ENCODE measurements at places on chromosomes 7 and 10. TPM values are rescaled to one million over a fixed set of nuclear protein-coding genes. Genes with fewer than 3 reads are reported as not detected.

GRCh38 chr7:71775648-71776047, 636.5 kb downstream of the CALN1 start:
- H3K4me1 ChIP-seq, result no peaks in the 10 kb centered on the region
- H3K27ac ChIP-seq, result no peak overlapping the region
- no peak overlapping the region for H3K4me3 ChIP-seq
- H3K36me3 ChIP-seq, result no peaks in the 10 kb centered on the region

Gene MUC12
- total RNA-seq, result not detected

Gene APBB1IP
- 30.9 TPM for total RNA-seq

GRCh38 chr10:119416855-119417254, 125.7 kb downstream of the RGS10 start:
- no peak overlapping the region for H3K4me3 ChIP-seq
- H3K4me1 ChIP-seq, result peaks cover 1% of the 10 kb centered on the region
- no peak overlapping the region for H3K27ac ChIP-seq
- H3K36me3 ChIP-seq, result no peaks in the 10 kb centered on the region
- no peaks in the 10 kb centered on the region for H3K27me3 ChIP-seq

Gene NEUROD6
- not detected for total RNA-seq

Gene PNLIPRP3
- not detected for total RNA-seq

DNA sequence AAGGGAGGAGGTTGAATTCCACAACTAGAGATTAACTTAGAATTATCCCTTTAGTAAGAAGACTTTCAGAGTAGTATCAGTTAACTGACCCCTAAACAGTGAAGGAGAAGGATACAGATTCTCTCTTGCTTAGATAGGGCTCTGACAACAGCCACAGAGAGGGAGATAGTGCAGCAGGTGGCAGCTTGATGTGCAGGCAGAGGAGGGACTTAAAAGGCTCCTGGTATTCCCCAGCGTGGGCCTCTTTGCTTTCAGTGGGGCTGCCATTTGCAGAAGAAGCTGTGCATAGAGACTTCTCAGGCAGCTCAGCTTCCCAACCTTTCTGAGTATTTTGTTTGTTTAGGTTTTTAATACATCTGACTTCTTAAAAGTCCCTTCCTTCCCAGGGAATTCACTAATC, 16.0 kb downstream of the FZD1 start:
- peaks cover 12% of the 10 kb centered on the region for H3K27me3 ChIP-seq
- H3K27ac ChIP-seq, result no peak overlapping the region
- no peak for DNase-seq
- H3K4me3 ChIP-seq, result no peak overlapping the region

GRCh38 chr7:40799493-40800403, 664.9 kb downstream of the SUGCT start:
- no peaks in the 10 kb centered on the region for H3K36me3 ChIP-seq
- DNase-seq, result no peak
- H3K4me1 ChIP-seq, result no peaks in the 10 kb centered on the region
- H3K27me3 ChIP-seq, result no peaks in the 10 kb centered on the region

- no peaks in the 10 kb centered on the region for H3K27me3 ChIP-seq
- no peaks in the 10 kb centered on the region for H3K36me3 ChIP-seq
- H3K4me3 ChIP-seq, result no peak overlapping the region
- H3K4me1 ChIP-seq, result peaks cover 2% of the 10 kb centered on the region
These were observed 75.6 kb downstream of the SLC37A3 start for GRCh38 chr7:140322759-140323158.

- H3K36me3 ChIP-seq, result peaks cover 6% of the 10 kb centered on the region
- peak; percentile 73 for DNase-seq
- peaks cover 54% of the 10 kb centered on the region for H3K4me1 ChIP-seq
These were observed 74.0 kb upstream of the CARD11 start for GRCh38 chr7:3117488-3118231.

GRCh38 chr10:84763965-84764364, 435.6 kb downstream of the CCSER2 start:
- peaks cover 3% of the 10 kb centered on the region for H3K27me3 ChIP-seq
- no peaks in the 10 kb centered on the region for H3K4me1 ChIP-seq
- DNase-seq, result no peak

Gene SLC39A12
- not detected for total RNA-seq

Gene PAPSS2
- 0.38 TPM for total RNA-seq

Gene FXYD4
- not detected for total RNA-seq

Gene HOXA13
- total RNA-seq, result not detected

DNA sequence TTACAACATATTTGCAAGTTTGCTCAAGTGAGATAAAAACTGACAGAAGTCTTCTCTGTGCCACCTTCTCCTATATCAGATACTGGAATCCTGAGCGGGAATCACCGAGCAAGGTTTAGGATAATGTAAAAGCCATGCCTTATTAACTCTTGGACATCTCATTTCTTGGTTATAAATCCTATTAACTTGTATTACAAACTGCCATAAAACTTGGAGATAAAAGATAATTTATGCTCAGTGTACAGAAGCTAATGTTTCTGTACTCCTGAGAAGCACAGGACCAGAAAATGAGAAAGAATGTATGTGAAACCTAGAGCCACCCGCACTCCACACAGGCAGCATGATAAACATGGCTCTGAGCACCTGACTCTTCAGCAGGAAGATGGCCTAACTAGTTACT, 181.2 kb upstream of the NOBOX start:
- H3K27me3 ChIP-seq, result no peaks in the 10 kb centered on the region
- no peak overlapping the region for H3K27ac ChIP-seq
- H3K36me3 ChIP-seq, result peaks cover 18% of the 10 kb centered on the region
- no peak overlapping the region for H3K4me3 ChIP-seq
- no peaks in the 10 kb centered on the region for H3K4me1 ChIP-seq
- no peak for DNase-seq

- H3K27me3 ChIP-seq, result no peaks in the 10 kb centered on the region
- H3K4me3 ChIP-seq, result no peak overlapping the region
- no peak for DNase-seq
- no peaks in the 10 kb centered on the region for H3K36me3 ChIP-seq
- H3K4me1 ChIP-seq, result no peaks in the 10 kb centered on the region
These were observed 118.2 kb downstream of the ADAM12 start for GRCh38 chr10:126270111-126270510.

- peaks cover 53% of the 10 kb centered on the region for H3K4me1 ChIP-seq
- peak overlapping the region; percentile 55 for H3K4me3 ChIP-seq
- DNase-seq, result no peak
- peak overlapping the region; percentile 75 for H3K27ac ChIP-seq
- H3K27me3 ChIP-seq, result no peaks in the 10 kb centered on the region
These were observed 123.3 kb downstream of the CELF2 start for GRCh38 chr10:11140963-11141362.

DNA sequence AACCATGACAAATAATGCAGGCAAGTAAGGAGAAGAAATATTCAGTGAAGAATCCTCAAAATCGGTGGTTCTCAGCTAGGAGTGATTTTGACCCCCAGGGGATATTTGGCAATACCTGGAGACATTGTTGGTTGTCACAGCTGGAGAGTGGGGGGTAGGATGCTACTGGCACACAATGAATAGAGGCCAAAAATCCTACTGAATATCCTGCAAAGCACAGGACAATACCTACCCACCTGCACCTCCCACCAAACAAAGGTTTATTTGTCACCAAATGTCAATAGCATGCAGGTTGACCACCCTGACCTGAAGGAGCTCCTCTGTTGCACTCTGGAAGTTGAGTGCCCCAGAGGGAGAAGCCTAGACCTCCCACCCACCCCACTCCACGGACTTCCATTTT, 1028.6 kb downstream of the CNTNAP2 start:
- H3K27me3 ChIP-seq, result no peaks in the 10 kb centered on the region
- no peak for DNase-seq
- no peaks in the 10 kb centered on the region for H3K4me1 ChIP-seq
- H3K4me3 ChIP-seq, result no peak overlapping the region
- no peak overlapping the region for H3K27ac ChIP-seq

GRCh38 chr10:75272094-75272493, 36.3 kb upstream of the COMTD1 start:
- no peak overlapping the region for H3K4me3 ChIP-seq
- no peaks in the 10 kb centered on the region for H3K36me3 ChIP-seq
- peaks cover 7% of the 10 kb centered on the region for H3K27me3 ChIP-seq
- DNase-seq, result no peak
- H3K27ac ChIP-seq, result no peak overlapping the region

DNA sequence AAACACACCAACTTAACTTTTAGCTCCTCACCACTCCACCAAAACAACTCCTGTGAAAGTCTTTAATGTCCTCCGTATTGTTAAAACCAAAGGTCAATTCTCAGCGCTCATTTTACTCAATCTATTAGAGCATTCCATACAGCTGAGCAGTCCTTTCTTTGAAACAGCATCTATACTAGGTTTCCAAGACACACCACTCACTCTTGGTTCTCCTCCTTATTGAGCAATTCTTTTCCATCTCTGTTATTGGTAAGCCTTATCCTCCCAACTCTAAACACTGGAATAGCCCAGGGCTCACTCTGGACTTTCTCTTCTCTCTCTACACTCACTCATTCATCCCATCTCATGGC, 34.9 kb downstream of the COA1 start:
- H3K27ac ChIP-seq, result no peak overlapping the region
- no peaks in the 10 kb centered on the region for H3K27me3 ChIP-seq
- no peak overlapping the region for H3K4me3 ChIP-seq
- H3K4me1 ChIP-seq, result peaks cover 42% of the 10 kb centered on the region

- H3K4me3 ChIP-seq, result no peak overlapping the region
- H3K27ac ChIP-seq, result peak overlapping the region; percentile 59
- H3K4me1 ChIP-seq, result peaks cover 43% of the 10 kb centered on the region
- H3K36me3 ChIP-seq, result no peaks in the 10 kb centered on the region
- H3K27me3 ChIP-seq, result no peaks in the 10 kb centered on the region
- peak; percentile 60 for DNase-seq
These were observed 27.3 kb upstream of the HERPUD2 start for GRCh38 chr7:35722054-35722849.
